ENCODE measurements at places on chromosomes 3 and 15.
A peak's percentile ranks its signal among the peaks of the same experiment; 100 is the strongest.

DNA sequence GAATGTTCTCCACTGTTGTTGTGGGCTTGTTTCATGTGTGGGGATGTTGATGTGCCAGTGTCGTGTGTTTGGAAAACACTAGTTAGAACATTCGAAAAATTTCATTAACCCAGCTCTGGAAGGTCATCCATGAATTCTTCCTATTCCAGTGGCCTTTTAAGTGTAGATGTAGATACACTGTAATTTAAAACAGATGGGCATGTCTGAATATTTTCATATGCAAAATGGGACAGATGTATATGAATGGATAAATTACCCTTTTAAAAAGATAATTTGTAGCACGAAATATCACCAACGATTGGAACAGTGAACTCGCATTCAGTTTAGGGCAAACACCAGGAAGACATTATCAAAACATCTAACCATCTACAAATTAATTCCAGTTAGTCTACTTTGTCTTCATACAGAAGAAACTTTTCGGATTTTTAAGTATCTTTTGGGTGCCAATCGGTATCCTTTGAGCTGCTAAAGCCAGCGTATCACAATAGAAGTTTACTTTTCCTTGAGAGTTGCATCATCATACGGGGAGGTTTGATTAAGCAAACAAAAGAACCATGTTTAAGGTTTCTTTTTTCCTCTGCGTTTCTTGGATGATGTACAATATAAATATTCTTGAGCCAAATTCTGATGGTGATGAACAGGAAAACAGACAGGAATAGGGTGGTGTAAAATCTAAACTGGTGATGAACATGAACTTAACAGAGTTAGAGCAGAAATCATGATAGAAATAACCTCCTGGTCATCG lies 528.1 kb downstream of the FOXP1 start:
- no peak for DNase-seq

DNA sequence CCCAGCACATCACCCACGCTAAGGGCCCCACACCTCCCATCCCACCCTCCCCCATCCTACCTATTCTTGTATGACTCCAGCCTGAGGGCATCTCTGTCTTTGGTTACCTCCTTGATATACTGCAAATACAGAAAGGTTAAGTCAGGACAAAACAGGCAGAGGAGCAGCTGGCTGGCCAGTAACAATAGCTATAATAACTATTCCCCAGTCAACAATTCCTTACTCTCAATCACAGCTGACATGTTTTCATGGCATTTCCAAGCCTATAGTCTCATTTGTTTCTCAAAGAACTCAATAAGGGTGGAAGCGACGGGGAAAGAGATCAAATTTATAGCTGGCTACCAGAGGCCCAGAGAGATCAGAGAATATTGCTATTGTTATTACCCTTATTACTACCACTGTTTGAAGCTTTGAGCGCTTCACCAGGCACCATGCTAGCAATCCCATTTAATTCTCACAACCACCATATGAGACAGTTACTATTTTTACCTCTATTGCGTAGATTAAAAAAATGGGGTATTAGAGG lies 93.0 kb upstream of the C2CD4B start:
- DNase-seq = no peak

DNA sequence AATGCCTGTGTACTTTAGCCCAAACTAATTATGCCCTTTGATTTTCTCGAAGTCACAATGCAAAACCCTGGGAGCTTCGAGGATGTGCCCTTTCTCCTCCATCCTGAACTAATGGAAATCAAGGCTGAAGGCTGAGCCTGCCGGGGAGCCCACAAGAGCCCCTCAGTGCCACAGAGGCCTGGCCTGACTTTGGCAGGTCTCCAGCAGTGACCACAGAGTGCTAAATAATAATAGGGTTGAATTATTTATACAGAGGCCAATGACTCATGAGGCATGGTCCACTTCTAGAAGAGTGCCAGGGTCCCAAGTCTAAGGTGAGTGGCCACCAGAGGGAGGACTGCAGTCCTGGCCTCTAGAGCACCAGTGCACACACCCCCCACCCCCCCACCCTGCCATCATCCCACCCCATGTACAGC lies 19.1 kb upstream of the GLCE start:
- DNase-seq = no peak

GRCh38 chr15:39299486-39300267 lies 281.2 kb upstream of the THBS1 start:
- DNase-seq = no peak

- DNase-seq = peak; percentile 77
Observed at GRCh38 chr15:33158366-33158765, 36.1 kb downstream of the FMN1 start.

DNA sequence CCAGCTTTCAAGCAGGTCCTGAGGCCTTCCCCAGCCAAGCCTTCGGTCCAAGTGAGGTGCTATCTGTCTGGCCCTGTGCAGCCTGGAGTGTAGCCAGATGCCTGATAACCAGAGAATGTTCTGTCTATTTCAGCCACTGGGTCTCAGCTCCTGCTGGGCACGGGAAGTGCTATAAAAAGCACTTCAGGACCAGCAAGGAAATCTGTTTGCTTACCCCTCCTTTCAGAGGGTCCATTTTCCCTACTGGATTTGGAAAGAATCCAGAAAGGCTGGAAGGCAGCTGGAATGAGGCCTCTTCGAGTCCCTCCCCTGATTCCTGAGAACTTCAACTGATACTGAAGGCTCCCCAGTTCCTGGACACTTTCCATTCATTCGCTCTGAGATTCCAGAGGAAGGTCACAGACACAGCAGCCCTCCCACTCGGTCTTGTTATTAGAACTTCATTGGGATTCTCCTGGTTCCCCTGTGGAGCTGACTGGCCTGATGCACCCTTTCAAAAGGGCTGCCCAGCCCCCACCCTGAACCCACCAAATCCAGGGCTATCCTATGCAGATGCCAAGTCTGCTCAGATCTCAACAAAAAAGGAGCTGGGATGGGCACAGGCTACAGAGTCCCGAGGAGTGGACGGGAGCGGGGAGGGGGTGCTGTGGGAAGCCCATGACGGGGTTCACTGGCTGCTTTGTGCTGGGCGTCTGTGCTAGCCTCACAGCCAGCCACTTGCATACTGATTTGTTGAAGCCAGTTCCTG lies 70.4 kb downstream of the UMPS start:
- no peak for DNase-seq

- no peak for DNase-seq
Observed at GRCh38 chr3:30549600-30549999, 56.8 kb upstream of the TGFBR2 start.

Data from inflammatory macrophage treated with lipopolysaccharide for 1 hour (primary cell).